ENCODE measurements at places on chromosomes 13 and 19.
A peak's percentile ranks its signal among the peaks of the same experiment; 100 is the strongest.

DNA sequence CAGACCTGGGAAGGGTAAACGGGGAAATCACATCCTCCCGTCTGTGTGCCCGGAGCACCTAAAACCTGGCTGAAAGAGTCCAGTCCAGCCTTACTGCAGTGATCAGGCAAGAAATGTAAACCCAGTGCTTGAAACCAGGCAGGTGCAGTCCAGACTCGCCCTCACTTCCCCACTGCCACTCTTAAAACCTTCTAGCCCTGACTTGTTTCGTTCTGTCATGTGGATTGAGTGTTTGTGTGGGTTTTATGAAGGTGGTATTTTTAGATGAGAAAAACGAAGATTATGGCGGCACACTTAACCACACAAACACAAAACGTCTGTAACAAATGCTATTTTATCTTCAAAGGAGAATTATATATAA, 839 bp upstream of the CKAP2 start:
- DNase-seq, result no peak

GRCh38 chr19:19285686-19286085, 12.6 kb upstream of the TM6SF2 start:
- no peak for DNase-seq

DNA sequence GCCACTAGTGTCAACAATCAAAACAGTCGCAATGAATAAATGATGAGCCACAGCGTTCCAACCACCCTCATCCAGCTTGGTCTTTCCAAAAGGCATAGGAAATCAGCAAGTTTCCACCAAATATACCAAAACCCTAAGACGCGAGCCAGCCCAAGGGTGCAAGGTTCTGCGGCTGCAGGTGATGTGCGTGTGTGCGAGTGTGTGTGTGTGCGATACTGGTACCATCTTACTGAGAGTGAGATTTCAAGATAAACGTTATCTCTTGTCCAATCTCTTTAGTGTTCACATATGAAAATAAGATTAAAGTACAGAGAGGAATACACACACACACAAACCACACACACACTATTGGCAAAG, 895 bp upstream of the TRPC4 start:
- no peak for DNase-seq

- no peak for DNase-seq
These were observed 15.0 kb downstream of the SPPL2B start for GRCh38 chr19:2343289-2343982.

GRCh38 chr19:1489463-1490310, 463 bp downstream of the PCSK4 start:
- DNase-seq, result no peak

GRCh38 chr19:4081441-4082129, 14.9 kb upstream of the ZBTB7A start:
- DNase-seq, result no peak

DNA sequence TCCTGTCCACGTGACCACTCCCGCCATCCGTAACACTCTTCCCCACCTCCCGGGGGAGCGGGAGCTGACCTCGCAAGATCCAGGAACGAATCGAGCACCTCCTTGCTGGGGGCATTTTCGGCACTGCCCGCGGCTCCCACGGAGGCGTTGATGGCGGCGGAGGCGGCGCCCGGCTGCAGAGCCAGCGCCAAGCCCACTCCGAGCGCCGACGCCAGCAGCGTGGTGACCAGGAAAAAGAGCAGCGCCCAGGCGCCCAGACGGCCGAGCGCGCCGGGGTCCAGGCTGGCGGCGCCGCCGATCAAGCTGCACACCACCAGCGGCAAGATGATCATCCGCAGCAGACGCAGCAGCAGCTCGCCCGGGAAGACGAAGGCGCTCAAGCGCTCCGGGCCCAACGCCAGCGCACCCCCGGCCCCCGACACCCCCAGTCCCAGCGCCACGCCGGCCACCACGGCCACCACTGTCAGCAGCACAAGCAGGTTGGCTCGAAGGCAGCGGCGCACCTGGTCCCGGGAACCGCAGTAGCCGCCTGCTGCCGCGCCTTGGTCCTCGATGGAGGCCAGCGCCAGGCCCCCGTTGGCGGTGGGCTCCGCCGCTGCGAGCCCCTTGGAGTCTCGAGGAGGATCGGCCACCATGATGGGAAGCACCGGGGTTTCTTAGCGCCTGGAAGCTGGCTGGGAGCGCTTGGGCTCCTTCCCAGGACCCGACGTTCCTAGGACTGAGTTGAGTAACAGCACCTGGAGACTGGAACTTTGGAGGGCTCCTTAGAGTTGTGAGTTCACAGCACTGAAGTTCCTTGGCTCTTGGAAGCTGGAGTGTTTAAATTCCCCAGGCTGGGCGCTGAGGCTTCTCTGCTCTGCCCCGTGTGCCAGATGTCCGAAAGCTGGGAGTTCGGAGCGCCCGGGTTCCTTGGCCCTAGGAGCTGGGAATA, 798 bp downstream of the SLC1A5 start:
- DNase-seq, result no peak

- DNase-seq, result no peak
These were observed 73.0 kb downstream of the COL4A1 start for GRCh38 chr13:110233951-110234280.

DNA sequence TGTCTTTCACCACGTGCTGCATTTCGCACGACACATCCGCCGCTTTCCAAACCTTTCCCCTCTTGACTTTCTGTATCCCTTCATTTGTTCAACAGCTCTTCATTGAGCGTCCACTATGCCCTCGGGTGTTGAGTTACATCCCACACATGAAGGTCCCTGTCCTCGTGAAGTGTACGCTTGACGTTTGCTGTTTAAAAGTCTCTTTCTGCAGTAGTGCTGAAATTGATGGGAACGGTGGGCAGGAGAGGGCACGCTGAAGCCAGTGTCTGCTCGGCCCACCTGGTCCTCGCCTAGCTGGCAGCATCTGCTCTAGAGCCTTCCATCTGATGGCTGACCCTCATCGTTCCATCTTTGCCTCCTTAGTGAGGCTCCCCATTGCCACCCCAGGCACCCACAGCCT, 55.6 kb upstream of the AMER2 start:
- no peak for DNase-seq

- DNase-seq, result no peak
These were observed 4.7 kb upstream of the MVB12A start for GRCh38 chr19:17415121-17415520.

- DNase-seq, result peak; percentile 100
These were observed at the start of gene MAP2K7 for GRCh38 chr19:7903244-7904073. Gene MAP2K7 (plus strand): TSS chr19:7903877. CDS start chr19:7903945, 68 bp downstream.
